Stimulated activated CD4-positive, alpha-beta T cell treated with anti-CD3 and anti-CD28 coated beads, Interleukin-4, amount 100 ng/mL, for 24 hours (primary cell): ENCODE measurements at places on chromosomes 1 and 21.

DNA sequence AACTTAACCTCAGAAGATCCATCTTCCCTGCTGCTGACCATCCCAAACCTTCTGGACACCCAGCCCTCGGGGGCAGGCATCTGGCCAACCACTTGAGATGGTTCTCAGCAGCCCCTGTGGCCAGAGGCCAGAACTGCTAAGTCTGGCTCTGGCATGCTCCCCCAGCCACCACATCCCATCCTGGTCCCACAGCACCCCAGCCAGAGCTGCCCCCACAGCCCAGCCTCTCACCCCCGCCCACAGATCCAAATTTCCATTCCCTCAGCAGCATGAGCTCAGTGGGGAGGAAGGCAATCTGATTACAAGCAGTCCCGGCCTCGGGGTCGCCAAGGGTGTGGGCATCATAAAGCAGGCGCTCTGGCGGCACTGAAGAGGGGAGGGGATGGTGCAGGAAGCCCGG, 45.6 kb downstream of the GLIS1 start:
- DNase-seq = no peak

- DNase-seq = no peak
Observed at GRCh38 chr1:73511038-73511437, 686.9 kb downstream of the LRRIQ3 start.

DNA sequence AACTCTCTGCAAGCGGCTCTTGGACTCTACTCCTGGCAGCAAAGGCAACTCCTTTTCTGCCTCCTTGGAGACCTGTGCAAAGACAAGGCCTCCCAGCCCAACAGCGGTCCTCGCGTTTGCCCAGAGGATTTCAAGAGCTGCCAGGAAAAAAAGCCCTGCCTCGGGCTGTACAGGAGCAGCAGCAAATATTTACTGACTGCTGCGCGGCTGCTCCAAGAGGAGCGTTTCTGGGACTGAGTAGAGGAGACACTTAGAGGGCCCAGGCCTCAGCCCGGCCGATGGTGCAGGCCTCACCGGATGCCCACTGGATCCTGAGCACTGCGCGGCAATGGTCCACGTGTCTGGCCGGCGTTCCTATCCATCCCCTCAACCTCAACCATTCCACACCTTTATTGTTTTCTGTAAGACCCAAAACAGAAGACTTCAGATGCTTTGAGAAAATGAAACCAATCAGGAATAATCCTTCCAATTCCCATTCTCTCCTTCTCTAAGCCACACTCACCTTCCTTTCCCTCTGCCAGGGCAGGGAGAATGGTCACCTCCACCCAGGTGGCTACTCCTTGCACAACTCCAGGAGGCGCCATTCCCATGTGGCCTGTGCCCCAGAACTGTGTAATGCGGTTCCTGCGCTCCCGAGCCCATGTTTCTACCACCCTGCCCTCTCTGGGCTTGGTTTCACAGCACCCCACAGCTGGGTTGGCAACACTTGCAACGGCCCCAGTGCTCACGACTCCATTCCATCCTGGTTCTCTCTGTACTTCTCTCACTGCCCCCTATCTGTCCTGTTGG, 215.8 kb downstream of the TRABD2B start:
- DNase-seq = no peak

DNA sequence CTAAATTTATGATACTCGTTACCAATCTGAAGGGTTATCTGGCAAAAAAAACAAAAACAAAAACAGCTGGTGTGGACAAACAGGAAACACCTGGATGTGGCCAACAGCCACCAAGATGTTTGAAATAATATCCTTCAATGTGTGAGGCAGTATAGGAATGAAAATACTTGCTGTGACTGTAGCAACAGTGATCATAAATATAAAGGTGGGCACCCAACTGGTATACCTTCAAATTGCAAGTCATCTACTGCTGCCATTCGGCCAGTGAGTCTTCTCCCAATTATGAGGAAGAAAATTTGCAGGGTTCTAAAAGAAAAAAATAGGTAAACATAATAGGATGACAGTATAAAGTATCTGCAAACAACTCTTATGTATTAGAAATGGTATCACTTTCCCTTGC, 916 bp downstream of the YIPF1 start:
- DNase-seq = no peak

DNA sequence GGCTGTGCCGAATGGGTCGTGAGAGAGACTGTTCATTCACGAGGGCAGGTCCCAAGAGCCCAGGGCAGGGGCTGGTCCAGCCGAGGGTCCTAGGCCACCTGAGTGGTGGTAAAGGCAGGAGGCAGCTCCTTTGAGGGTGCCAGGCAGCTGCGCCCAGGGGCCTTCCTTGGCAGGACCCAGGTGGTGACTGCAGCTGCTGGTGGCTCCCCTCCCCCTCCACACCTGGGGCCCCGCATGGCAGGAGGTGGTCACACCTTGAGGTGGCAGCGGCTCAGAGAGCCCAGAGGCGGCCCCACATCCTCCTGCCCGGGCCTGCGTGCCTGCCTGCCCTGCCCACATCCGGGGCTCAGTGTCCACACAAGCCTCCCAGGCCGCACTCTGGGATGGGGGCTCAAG, 9.8 kb upstream of the PLCH2 start:
- DNase-seq = no peak

DNA sequence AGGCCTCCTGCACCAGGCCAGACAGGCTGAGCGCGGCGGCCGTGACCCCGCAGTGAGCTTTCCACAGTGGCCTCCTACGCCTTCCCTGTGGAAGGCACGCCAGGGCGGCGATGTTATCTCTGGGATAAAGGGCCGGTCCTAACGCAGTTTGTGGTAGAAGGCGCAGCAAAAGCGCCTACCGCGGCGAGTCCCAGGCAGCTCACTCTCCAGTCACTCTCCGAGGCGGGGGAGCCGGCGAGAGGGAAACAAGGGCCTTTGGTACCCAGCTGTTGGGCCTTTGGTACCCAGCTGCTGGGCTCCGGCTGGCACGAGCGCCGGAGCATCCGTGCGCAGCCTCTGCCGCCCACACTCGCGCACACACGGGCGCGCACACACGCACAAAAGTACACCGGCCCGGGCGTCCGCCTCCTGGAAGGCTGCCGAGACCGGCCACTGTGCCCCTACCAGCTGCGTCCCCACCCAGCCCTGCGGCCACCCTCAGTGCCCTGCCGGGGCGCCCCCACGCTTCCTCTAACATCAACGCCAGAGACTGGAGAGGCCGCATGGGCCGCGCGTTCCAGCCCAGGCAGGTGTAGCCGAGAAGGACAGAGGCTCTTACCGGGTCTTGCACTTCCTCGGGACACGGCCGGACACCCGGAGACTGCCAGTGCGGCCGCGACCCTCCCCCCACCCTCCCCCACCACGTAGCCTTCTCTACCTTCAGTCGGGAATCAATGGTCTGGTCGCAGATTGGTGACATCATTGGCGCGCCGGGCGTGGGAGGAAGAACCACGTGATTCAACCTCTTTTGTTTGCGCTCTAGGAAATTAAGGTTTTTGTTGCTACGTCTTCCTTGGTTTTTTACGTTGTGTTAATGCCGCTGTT, 19.5 kb upstream of the ADAR start:
- peak; percentile 93 for DNase-seq

DNA sequence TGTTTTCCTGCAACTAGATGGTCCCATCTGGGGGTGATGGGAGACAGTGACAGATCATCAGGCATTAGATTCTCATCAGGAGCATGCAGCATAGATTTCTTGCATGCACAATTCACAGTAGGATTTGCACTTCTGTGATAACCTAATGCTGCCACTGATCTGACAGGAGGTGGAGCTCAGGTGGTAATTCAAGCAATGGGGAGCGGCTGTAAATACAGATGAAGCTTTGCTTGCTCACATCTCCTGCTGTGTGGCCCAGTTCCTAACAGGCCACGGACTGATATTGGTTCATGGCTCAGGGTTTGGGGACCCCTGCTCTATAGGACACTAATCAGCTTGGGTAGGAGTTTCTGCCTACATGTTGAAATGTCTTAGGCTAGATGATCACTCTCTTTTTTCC, 320.0 kb downstream of the PRDM2 start:
- DNase-seq = no peak

DNA sequence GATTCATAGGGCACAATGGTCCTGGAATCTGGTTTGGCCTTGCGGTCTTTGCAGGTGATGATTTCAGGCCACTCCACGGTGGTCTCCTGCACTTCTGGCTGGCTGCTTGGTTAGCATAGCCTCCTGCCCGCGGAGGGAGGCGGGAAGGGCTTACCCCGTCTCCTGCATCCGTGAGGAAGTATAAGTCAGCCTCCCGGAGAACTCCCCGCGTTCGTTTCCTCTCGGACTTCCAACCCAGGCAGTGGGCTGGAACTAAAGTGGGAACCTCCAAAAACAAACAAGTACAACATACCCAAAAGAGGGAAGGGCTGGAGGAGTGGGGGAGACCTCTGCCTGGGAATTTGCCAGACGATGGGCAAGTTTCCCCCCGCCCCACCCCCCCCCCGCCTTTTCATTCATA, 939 bp upstream of the CCN1 start:
- no peak for DNase-seq

- DNase-seq = no peak
Observed at GRCh38 chr1:149903836-149904491, 4.6 kb downstream of the BOLA1 start.

- DNase-seq = no peak
Observed at GRCh38 chr1:187054862-187055757, 226.4 kb downstream of the PLA2G4A start.

DNA sequence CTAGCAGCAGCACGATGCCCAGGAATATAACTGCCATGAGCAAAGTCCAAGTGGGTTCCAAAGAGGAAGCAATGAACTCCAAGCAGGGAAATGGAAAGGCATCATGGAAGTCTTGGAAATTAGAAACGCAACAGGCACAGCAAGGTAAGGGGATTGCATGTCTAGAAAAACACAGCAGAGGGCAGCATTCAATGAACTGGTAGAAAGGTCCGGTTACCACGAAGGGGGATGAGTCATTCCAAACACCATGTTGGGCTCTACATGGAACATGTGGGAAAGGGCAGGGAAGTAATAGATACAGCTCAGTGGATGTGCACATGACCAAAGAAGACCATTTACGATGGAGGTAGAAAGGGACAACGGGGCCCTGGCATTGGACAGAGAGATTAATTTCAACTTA, 36.4 kb downstream of the RXRG start:
- DNase-seq = no peak

- DNase-seq = no peak
Observed at GRCh38 chr1:228837817-228838716, 102.8 kb downstream of the RHOU start.

- DNase-seq = no peak
Observed at GRCh38 chr1:37483785-37484184, 9.4 kb downstream of the ZC3H12A start.
